ENCODE measurements at places on chromosomes 2 and 18. TPM values are rescaled to one million over a fixed set of nuclear protein-coding genes. Genes with fewer than 3 reads are reported as not detected.

DNA sequence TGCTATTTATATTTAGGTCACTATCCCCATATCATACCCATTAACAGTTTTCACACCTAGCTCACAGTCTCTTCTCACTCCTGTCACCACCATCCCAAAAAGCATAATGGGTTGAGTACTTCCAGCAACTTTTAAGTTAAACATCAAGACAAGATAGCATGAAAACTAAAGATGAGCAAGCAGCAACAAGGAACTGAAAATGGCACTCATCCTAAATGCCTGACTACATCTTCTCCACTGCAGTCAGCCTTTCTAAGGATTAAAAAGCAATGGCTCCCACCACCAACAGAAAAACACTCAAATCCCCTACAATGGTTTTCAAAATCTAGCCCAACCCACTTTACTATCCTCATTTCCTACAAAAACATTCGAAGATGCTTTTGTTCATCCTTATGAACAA, 38.2 kb downstream of the CUL3 start:
- DNase-seq, result no peak

DNA sequence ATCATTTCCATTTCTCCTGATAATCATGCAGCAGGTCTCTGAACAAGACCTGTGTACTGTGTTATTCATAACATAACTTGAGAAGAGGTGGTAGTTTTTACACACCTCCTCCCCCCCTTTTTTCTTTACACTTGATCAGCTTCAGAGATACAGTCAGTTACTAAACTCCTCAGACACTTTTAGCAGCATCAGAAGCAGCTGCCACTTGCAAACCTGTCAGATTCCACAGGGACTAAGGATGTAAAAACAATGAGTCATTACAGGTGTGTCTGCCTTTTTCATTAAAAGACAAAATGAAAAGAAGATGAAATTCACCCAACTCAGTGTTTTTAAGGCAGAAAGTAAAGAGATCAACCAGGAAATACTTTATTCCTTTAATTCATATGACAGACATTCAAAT, 254.0 kb downstream of the NRXN1 start:
- no peak for DNase-seq

GRCh38 chr2:67851016-67851415, 211.8 kb downstream of the C1D start:
- DNase-seq, result no peak

DNA sequence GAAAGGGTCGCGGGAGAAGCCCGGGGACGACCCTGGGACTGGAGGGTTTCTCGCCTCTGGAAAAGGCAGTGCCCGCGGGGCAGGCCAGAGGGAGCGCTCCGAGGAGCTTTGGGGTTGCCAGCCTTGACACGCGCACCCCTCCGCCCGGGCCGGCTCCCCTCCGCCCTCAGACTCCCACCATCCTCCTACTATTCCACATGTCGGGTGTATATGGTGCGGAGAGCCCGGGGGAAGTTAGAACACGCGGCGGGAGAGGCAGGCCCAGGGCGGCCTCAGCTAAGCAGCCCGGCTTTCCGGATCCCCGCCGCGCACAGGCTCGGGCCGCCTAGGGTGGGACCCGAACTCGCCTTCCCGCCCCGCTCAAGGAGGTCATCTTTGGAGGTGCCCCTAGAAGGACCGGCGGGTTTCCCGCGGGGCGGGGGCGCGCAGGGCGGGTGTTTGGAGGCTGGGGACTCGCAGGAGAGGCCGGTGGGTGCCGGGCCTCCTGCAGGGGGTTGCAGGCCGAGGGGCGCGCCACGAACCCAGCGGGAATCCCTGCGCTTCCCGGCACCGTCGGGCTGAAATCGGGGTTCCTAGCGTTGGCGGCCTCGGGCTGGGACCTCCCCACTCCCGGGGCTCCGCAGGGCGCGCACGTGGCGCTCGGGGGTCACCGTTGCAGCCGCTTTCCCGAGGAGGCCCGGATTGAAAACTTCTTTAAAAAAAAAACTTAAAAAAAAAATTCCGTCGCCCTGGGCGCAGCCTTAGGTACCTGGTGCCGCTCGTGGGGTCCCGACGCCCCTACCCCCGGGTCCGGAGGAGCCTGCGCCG, 3.7 kb downstream of the NFATC1 start:
- DNase-seq, result no peak

- no peak for DNase-seq
Observed at GRCh38 chr18:56322406-56322805, 316.0 kb downstream of the TXNL1 start.

DNA sequence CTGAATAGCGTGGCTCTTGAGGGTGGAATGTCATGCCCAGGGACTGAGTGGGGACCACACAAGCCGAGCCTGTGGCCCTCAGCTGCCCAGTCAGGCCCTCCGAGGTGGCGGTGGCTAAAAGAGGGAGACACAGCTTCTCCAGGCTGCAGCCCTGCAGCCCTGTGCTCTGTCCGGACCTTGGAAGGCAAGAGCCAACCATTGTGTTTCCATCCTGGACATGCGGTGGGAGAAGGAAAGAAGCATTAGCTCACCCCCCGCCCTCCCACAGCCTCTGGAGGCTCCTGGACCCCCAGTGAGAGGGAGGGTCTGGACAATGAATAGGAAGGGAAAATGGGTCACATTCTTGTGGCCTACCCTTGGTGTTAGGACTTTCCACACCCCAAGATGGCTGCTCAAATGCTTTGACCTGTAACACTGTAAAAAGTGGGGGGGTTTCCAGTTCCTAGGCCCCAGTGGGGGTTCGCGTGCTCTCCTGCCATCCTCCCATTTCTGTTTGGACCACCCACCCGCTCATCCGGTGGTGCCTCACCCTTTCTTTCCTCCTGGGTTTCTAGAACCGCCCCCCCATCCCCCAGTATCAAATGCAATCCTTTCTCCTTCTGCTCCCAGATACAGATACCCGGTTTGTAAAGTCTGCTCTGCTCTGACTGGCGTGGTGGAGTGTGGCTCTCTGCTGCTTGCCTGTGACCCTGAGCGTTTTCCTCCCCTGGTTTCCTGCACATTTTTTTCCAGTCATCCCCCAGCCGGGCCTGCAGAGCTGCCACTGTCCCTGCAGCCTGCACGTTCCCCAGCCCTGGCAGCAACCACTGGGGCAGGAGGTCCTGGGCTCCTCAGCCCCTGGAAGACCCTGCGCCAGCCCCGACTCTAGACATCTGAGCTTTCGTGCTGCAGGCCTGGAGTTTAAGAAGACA, 36.3 kb upstream of the SMAD7 start:
- no peak for DNase-seq

- no peak for DNase-seq
Observed at GRCh38 chr2:217199255-217199630, 339.4 kb upstream of the TNP1 start.

Gene SLC5A7
- polyA plus RNA-seq, result 0.43 TPM

Gene TRIM43
- polyA plus RNA-seq, result not detected

Gene CRACDL
- 3.0 TPM for polyA plus RNA-seq

Gene SGO2
- polyA plus RNA-seq, result 14.3 TPM

Gene PIEZO2
- polyA plus RNA-seq, result 18.2 TPM

All from renal pelvis (tissue), 12 donors.